ENCODE measurements at places on chromosomes 4 and X. TPM values are rescaled to one million over a fixed set of nuclear protein-coding genes. Genes with fewer than 3 reads are reported as not detected.

The RHOH gene
- 11.2 TPM for total RNA-seq

DNA sequence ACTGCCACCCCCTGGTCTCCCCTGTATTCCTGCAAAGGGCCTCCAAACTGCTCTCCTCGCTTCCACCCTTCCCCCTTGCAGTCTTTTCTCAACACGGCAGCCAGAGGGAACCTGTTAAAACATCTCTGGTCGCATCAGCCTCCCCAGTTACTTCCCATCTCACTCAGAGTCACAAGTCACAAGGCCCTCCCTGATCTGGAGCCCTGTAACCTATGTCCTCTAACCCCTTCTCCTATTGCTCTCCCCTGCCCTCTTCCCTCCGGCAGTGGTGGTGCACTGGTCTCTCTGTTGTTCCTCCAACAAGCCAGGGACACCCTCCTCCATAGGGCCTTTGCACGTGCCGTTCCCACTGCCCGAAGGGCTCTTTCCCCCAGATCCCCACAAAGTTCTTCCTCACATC lies 73.2 kb downstream of the SH3KBP1 start:
- no peak overlapping the region for H3K27ac ChIP-seq
- no peak overlapping the region for H3K4me3 ChIP-seq
- no peak for DNase-seq
- H3K4me1 ChIP-seq: no peaks in the 10 kb centered on the region
- H3K27me3 ChIP-seq: no peaks in the 10 kb centered on the region

GRCh38 chrX:47285836-47286320 lies 53.1 kb downstream of the USP11 start:
- no peak overlapping the region for H3K27ac ChIP-seq
- DNase-seq: no peak
- H3K36me3 ChIP-seq: no peaks in the 10 kb centered on the region
- no peak overlapping the region for H3K4me3 ChIP-seq
- no peaks in the 10 kb centered on the region for H3K27me3 ChIP-seq
- no peaks in the 10 kb centered on the region for H3K4me1 ChIP-seq

DNA sequence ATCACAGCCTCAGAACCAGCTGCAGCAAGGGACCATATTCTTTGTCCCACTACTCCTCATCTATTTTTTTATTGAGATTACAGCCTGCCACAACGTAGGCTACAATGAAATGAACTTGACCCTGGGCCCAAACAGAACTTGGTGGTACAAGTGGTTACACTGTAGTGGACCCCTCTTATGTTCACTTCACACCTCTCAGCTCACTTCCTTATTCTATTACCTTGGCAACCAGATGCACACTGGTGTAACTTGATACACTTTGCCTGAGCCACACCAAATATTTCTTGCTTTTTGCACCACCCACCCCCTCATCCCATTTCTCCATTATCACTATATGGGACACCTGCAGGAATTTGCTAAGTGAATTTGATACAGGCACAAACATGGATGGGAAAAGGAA lies 105.8 kb downstream of the CXCL13 start:
- H3K27ac ChIP-seq: no peak overlapping the region
- no peak for DNase-seq
- H3K4me1 ChIP-seq: no peaks in the 10 kb centered on the region
- H3K27me3 ChIP-seq: no peaks in the 10 kb centered on the region
- H3K4me3 ChIP-seq: no peak overlapping the region
- H3K36me3 ChIP-seq: no peaks in the 10 kb centered on the region

DNA sequence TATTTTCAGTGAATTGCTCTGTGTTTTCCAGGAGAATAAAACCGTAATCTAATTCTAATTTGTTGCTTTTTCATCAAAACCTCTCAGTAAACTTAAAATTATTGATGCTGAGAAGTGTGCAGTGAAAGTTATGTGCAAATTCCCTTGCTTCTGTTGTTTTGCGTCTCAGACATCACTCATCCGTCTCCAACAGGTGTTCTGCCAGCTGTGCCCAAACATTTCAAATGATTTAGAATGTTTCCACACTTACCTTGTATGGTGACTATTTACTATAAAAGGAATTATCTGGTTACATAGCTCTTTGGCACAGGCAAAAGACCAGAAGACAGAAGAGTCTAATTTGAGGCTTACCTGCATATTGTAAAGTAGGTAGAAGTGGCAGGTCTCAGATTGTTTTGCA lies 184.0 kb downstream of the BMPR1B start:
- no peak overlapping the region for H3K4me3 ChIP-seq
- no peak overlapping the region for H3K27ac ChIP-seq
- no peak for DNase-seq
- H3K36me3 ChIP-seq: no peaks in the 10 kb centered on the region

GRCh38 chr4:76199664-76200211 lies 13.9 kb downstream of the SCARB2 start:
- H3K27me3 ChIP-seq: no peaks in the 10 kb centered on the region
- H3K36me3 ChIP-seq: no peaks in the 10 kb centered on the region
- H3K4me3 ChIP-seq: no peak overlapping the region

The TCEAL7 gene
- total RNA-seq: 30.8 TPM

The PABPC1L2A gene
- total RNA-seq: not detected

DNA sequence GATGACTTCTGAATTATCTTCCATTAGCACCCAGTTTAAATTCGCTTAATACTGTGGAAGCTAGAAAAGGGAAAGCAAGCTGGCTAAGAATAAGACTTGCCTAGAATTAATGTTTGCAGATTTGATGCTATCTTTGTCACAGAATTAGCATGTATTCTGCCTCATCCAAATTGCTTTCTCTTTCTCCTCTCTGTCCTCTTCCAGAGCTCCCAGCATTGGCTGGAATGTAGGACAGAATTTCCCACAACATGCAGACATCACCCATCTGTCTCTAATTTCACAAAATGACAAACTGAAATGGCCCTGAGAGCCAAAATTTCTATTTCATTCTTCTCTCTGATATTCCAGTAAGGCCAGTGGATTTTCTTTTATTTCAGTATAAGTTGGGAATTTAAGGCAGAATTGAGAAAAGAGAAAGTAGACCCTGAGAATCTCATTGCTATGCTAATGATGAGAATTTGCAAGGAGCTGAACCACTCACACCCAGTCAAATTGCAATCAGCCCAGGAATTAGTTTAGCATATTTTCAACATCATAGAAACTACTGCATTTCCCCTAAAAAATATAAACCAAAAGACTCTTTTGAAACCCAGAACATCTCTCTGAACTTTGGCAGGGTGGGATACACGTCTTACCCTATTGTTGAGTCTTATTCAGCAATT lies 188.8 kb downstream of the RCHY1 start:
- DNase-seq: no peak
- no peaks in the 10 kb centered on the region for H3K27me3 ChIP-seq
- peaks cover 25% of the 10 kb centered on the region for H3K4me1 ChIP-seq
- no peaks in the 10 kb centered on the region for H3K36me3 ChIP-seq

DNA sequence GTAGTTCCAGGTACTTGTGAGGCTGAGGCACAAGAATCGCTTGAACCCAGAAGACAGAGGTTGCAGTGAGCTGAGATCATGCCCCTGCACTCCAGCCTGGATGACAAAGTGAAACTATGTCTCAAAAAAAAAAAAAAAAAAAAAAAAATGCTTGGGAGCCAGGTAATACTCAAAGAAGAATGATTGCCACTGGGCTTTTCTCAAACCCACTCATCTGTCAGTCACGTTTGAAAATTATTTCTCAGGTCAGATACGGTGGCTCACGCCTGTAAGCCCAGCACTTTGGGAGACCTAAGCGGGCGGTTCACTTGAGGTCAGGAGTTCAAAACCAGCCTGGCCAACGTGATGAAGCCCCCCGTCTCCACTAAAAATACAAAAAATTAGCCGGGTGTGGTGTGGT lies 155.7 kb downstream of the RELL1 start:
- H3K36me3 ChIP-seq: no peaks in the 10 kb centered on the region
- H3K27me3 ChIP-seq: no peaks in the 10 kb centered on the region
- no peak for DNase-seq
- no peak overlapping the region for H3K4me3 ChIP-seq

DNA sequence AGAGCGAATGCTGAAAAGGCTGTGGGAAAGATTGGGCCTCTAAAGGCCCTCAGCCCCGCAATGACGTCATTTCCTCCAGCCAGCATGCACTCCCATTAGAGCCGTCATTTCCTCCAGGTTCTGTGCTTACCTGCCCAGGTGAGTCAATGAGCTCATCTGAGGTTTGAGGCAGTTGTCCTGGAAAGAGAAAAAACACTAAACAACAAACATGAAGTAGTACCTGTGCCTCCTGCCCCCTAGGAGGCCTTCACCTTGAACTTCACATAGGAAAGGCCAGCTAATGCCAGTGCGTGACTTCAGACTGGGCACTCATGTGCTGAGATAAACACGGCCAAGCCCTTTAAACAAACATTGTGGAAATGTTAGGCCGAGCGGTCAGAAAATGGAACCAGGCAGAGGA lies 55.9 kb downstream of the FHDC1 start:
- H3K4me3 ChIP-seq: no peak overlapping the region
- DNase-seq: no peak
- H3K4me1 ChIP-seq: peaks cover 10% of the 10 kb centered on the region

- H3K27me3 ChIP-seq: no peaks in the 10 kb centered on the region
- peaks cover 6% of the 10 kb centered on the region for H3K4me1 ChIP-seq
- DNase-seq: no peak
- no peak overlapping the region for H3K27ac ChIP-seq
- no peaks in the 10 kb centered on the region for H3K36me3 ChIP-seq
- H3K4me3 ChIP-seq: no peak overlapping the region
These were observed 130.2 kb downstream of the TMA16 start for GRCh38 chr4:163624727-163625126.

DNA sequence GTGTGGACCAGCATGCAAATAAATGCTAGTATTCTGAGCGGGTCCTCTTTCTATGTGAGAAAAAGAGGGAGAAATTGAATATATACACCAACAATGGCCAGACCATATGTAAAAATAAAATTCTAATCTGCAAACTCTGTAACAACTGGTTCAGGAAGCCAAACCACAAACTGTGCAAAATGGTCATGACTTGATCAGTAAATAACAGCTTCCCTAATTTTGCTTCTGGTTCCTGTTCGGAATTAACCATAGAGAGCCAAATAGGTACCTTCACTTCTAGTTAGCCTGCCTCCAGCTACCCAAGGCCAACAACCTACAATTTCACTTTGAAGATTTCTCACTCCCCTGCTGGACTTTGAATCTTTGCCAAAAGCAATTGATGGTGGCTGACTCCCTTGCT lies 1313.2 kb downstream of the ADGRL3 start:
- H3K4me3 ChIP-seq: no peak overlapping the region
- H3K36me3 ChIP-seq: no peaks in the 10 kb centered on the region
- H3K27ac ChIP-seq: no peak overlapping the region
- no peak for DNase-seq

DNA sequence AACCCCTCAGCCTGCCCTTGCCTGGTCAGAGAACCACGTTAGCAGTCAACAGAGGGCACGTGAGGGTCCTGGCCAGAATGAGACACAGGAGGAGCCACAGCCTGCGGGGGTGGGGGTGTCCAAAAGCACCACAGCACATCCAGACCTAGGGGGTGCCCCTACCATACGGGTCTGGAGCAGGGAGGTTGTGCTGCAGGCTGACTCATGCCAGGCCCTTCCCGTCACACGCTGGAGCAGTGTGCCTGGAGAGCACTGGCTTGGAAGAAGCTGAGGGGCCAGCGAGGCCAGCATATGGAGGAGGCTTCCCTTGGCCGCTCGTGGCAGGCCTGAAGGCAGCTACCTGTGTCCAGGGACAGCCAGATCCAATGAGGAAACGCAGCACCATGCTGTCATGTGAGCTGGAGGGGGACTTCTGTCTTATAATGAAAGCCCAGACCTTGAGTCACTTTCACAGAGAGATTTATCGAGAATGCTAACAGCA lies 1.5 kb upstream of the IRAK1 start:
- H3K4me1 ChIP-seq: no peaks in the 10 kb centered on the region
- DNase-seq: no peak
- H3K36me3 ChIP-seq: no peaks in the 10 kb centered on the region
- H3K4me3 ChIP-seq: no peak overlapping the region
- no peak overlapping the region for H3K27ac ChIP-seq

DNA sequence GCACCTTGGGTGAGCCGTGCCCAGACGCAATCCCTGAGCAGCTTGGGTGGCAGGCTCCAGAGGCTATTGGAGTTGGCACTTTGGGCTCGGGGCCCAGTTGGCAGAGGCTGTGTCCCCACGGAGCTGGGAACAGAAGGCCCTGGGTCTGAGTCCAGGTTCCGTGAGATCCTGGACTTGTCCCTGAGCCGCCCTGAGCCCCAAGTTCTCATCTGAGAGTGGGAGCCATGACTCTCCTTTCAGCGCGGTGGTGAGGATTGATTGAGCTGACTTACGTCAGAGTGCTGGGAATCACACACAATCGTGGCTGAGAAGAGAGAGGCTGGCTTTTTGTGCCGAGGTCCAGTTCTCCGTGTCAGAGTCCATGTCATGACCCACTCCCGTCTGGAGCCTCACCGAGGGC lies 98.0 kb downstream of the PSAPL1 start:
- no peak overlapping the region for H3K27ac ChIP-seq
- H3K4me3 ChIP-seq: no peak overlapping the region
- H3K4me1 ChIP-seq: peaks cover 21% of the 10 kb centered on the region
- DNase-seq: no peak

DNA sequence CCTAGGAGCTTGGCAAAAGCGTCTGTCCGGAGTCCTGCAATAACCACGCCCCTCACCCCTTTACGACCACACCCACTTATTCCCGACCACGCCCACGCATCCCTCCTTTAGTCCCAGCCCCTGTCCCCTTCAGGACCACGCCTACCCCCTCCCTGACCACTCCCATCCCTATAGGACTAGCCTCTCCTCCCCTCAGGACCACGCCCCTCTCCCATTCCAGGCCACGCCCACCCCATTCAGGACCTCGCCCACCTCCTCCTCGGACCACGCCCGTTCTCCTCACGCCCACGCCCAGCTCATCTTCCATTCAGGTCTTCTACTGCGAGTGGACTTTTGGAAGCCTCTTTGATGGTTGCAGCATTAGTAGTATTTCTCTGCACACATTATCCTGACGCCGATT lies 131.2 kb upstream of the STX18 start:
- DNase-seq: peak; percentile 87
- no peaks in the 10 kb centered on the region for H3K36me3 ChIP-seq
- no peak overlapping the region for H3K27ac ChIP-seq
- peaks cover 36% of the 10 kb centered on the region for H3K27me3 ChIP-seq

- no peak overlapping the region for H3K4me3 ChIP-seq
- H3K4me1 ChIP-seq: peaks cover 9% of the 10 kb centered on the region
- DNase-seq: no peak
- H3K36me3 ChIP-seq: no peaks in the 10 kb centered on the region
These were observed 554.3 kb upstream of the TENM3 start for GRCh38 chr4:181688872-181689271.

The STATH gene
- not detected for total RNA-seq

The ARHGAP24 gene
- 2.2 TPM for total RNA-seq

Measured in neural progenitor cell (in vitro differentiated cells).